Gastrocnemius medialis (tissue), 4 donors: ENCODE measurements at places on chromosomes 7 and 10. TPM values are rescaled to one million over a fixed set of nuclear protein-coding genes. Genes with fewer than 3 reads are reported as not detected.

DNA sequence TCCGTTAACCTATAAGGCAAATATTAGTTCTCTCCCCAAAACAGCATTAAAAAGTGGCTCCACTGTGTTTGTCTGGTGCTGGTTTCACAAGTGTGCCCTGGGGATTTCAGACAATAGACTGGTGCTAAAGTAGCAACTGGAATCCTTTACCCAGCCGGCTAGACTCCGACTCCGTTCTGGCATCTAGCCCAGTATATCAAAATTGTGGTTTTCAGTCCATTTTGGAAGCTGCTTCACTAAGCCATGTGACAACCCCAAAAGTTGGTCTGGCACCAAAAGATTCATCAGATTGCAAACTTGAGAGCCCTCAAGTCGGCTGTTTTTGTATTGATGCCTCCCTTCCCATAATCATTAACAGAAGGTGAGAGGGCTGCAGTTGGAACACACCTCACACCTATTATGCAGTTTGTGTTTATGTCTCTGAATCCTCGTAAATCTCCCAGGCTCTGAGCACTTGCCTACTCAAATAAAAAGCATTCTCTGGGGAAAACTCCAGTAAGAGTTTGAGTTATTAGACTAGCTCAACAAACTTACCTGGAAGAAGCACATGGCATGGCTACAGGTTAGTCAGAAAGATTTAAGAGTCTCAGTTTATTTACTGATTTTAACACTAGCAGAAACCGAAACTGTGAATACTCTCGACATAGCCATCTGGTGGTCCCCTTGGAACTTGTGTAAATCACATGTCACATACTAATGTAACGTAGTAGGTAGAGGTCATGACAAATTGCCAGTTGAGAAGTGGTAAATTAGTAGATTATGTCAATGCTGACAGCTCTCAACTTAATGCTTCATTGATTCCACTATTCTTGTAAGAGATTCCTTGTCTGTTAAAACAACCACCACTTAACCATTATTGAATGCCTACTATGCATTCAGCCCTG lies 14.8 kb upstream of the WNT16 start:
- no peaks in the 10 kb centered on the region for H3K36me3 ChIP-seq
- DNase-seq = no peak
- no peaks in the 10 kb centered on the region for H3K4me1 ChIP-seq
- no peak overlapping the region for H3K27ac ChIP-seq
- no peak overlapping the region for H3K4me3 ChIP-seq
- no peaks in the 10 kb centered on the region for H3K27me3 ChIP-seq

DNA sequence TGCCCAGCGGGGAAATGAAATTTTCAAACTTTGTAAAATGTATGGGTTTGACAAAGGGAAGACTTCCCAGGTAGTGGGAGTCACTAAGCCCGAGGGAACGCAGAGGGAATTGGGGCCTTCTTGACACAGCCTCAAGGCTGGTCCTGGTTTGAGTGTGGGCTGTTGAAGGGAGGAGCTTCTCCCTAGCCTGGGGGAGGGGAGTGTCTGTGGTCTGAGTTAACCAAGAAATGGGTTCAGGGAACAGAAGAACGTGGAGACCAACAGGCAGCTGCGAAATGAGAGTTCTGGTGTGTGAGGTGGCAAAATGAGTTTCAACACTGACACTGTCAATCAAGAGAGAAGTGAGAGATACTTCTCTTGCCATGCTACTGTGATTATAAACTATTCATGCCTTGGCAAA lies 32.7 kb upstream of the BAMBI start:
- no peak overlapping the region for H3K4me3 ChIP-seq
- no peak overlapping the region for H3K27ac ChIP-seq
- no peaks in the 10 kb centered on the region for H3K36me3 ChIP-seq
- no peaks in the 10 kb centered on the region for H3K27me3 ChIP-seq

DNA sequence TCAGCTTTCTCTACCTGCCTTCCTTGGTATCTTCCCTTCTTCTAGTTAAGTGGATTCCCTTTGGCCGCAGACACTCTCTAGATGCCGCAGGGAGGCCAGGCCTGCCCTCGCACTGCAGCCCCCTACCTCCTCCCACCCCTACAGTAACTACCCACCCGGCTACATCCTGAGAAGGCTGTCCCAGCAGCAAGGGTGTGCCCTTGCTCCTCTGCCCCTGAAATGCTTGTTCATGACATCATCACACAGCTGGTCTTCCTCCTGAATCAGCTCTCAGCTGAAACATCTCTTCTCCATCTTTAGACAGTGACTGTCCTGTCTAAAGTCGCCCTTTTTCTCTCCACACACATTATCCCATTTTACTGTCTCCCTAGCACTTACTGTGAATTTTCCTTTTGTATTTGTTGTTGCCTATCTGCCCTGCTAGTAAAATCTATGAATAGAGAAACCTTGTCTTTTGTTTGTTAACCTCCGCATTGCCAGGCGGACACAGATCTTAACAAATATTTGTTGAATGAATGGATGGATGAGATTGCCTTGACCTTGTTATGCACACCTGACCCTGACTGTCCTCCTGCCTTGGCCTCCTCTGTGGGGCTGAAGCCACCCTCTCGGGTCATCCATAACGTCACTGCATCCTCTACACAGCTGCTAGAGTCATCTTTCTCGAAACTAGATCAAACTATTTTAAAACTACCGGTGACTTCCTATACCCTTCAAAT lies 108.9 kb upstream of the GATA3 start:
- H3K4me1 ChIP-seq = peaks cover 5% of the 10 kb centered on the region
- H3K27ac ChIP-seq = no peak overlapping the region
- DNase-seq = no peak
- no peaks in the 10 kb centered on the region for H3K36me3 ChIP-seq

DNA sequence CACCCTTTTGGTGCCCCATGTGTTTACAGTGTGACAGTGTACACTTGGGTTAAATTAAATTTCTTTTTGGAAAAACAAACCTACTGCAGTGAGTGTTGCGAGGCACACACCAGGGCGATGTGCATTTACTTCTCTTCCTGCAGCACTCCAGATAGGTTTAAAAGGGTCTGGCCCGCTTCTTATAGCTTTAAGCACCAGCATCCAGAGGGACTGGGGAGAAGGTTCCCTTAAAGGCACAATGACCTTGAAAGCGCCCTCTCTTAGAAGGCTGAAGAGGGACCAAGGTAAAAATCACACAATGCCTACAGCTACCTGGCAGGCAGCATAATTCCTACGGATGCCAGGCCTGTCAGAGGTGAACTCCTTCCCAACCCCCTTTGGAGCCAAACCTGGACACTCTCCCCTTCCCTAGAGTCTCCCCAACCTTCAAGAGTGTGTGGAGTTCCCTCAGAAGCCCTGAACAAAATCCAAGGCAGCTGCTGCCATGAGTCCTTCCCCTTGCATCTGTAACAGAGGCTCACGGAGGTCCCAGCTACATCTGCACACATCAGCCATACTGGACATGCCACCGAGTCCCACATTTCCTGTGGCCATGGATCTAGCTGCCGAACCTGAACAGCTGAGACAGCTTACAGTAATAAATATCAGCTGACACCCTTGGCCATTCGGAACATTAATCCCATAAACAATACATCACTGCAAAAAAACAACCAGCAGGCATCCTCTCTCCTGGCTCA lies 33.2 kb downstream of the TRIM8 start:
- no peak overlapping the region for H3K4me3 ChIP-seq
- peak overlapping the region; percentile 63 for H3K27ac ChIP-seq
- no peaks in the 10 kb centered on the region for H3K27me3 ChIP-seq
- H3K4me1 ChIP-seq = peaks cover 33% of the 10 kb centered on the region
- H3K36me3 ChIP-seq = no peaks in the 10 kb centered on the region

- no peak overlapping the region for H3K4me3 ChIP-seq
- H3K36me3 ChIP-seq = no peaks in the 10 kb centered on the region
- H3K27ac ChIP-seq = no peak overlapping the region
- H3K27me3 ChIP-seq = no peaks in the 10 kb centered on the region
Measured at GRCh38 chr7:142711746-142712616, 37.3 kb upstream of the PRSS1 start.

The GCK gene
- total RNA-seq = not detected

The GNG11 gene
- total RNA-seq = 7.6 TPM

The HKDC1 gene
- total RNA-seq = not detected
